ENCODE measurements at places on chromosomes 5 and 9.

DNA sequence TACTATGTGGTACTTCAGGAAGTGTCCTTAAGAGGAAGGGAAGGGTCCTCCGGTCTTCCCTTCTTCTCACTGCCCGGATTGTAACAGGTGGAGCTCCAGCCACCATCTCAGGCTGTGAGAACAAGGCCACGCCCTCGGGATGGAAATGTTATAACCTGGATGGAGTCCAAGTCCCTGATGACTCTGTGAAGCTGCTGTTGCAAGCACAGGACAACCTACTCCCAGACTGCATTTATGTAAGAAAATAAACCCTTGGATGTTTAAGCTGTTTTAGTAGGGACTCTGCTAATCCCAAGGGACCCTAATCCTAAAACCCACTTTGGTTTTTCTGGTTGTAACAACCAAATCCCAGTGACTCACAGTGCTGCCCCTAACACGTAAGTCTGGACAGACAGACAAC lies 221.6 kb downstream of the ACTL7B start:
- DNase-seq: no peak

DNA sequence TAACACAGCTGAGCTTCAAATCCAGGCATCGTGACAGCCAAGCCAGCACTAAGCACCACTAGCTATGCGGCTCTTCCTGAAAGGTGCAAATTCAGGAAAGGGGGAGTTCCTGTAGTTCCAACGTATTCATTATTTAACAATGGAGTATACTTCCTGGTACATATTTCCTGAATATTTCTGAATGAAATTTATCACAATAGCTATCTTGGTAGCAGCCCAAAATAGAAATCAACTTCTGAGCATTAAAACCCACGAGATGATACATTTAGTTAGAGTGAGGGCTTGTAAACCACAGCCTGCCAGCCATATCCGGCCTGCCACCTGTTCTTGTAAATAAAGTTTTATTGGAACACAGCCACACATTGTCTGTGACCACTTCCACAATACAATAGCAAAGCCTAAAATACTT lies 109.7 kb upstream of the RETREG1 start:
- no peak for DNase-seq

DNA sequence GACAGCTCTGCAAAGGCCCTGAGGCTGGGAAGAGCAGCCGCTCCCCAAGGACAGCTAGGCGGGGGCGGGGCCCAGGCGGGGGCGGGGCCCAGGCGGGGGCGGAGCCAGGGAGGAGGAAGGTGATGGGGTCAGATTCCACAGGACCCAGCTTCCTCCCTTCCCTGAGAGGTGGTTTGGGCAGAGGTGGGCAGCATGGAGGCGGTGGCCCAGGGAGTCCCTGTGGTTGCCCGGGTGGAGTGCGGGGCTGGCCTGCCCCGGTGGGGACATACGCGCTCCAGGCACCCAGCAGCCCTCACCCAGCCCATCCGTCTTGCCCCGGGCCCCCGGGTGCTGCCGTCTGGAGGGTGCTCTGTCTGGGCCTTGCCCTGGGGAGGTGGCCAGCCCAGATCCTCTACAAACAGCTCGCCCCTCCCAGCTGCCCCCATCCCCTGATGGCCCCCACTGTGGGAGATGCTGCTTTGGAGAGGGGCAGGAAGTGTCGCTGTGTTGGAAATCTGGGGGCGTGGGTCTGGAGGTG lies 11.0 kb upstream of the RNU6ATAC start:
- no peak for DNase-seq

DNA sequence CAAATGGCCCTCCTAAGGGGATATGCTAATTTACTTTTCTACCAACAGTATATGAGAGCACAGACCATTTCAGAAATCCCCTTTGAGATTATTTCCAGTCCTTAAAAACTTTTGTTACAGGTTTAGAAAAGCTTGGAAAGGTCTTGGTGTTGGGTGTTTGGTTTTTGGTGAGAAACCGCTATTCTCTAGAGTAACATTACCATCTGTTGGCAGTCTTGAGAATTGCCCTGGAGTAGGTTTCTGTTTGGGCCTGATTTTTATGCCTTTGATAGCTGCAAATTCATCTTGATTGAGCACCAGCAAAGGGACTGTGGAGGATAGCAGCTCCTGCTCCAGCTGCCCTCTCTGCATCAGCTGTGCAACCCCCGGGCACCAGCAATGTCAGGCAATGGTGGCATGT lies 8.0 kb downstream of the NUDT2 start:
- DNase-seq: no peak

- DNase-seq: no peak
These were observed 115.4 kb upstream of the SLC44A1 start for GRCh38 chr9:105128908-105129600.

GRCh38 chr5:107673039-107673367 lies 2.3 kb upstream of the EFNA5 start:
- DNase-seq: no peak

- no peak for DNase-seq
These were observed 288.5 kb downstream of the OSTF1 start for GRCh38 chr9:75376680-75377254.

GRCh38 chr9:89661956-89662717 lies 57.3 kb downstream of the GADD45G start:
- no peak for DNase-seq

DNA sequence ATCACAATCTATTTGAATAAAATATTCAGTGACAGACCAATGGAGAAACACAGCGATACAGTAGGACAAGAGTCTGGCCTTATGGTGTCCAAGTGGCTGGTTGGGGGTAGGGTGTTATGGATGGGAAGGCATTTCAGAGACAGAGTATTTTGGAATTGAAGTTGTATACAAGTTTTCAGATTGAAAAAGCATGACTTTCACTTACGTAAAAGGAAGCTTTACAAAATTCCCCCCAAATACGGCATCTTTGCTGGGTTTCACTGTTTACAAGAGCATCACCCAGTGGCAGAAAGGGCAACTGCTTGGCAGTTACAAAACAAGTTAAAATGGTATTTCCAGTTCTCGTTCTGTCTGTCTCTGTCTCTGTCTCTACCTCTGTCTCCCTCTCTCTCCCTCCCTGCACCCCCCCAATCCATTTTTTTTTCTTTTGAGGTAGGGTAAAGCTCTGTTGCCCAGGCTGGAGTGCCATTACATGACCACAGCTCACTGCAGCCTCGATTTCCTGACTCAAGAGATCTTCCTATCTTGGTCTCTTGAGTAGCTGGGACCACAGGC lies 86.2 kb downstream of the PTPN3 start:
- peak; percentile 17 for DNase-seq

DNA sequence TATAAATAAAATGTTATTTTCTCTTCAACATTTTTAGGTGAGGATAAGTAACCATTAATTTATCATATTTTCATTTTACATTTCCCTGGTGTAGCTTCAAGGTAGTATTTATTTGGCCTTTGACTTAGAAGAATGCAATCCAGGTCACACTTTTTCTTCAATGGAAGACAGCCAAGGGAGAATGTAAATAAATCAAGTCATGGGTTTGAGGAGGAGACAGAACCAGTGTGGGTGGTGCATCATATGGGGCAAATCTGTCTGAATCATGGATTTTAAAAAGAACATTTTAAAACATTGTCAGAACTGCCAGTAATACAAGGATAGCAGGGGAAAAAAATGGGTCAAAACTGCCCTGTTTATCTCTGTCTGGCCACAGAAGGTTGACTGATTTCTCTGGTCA lies 229.5 kb downstream of the FAM114A2 start:
- DNase-seq: no peak

DNA sequence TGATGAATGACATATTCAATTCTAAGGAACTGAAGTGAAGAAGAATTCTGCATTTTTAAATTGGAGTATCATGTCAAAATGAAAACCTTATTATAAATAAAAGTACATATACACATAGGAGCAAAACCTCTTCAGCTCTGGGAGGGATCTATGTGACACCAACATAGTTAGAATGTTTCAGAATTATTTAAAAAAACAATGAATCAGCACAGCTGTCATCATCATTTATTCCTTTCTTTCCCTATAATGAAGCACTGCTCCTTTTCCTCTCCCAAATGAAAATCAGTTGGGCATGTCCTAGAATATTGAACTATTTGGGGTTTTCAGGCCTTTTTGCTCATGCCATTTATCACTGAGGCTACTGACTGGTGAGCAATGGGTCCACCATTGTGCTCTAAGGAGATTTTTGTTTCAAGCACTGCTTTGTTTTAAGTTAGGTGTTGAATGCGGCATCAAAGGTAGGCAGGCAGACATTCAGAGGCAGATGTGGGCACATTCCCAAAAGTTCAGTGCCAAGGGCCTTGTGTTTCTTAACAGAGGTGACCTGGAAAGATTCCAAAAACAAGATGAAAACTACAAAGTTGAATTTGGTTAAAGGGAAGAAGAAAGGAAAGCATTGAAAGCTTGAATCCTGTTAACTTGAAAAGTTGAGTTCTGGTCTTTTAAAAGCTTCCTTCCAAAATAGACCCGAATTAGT lies 126.4 kb upstream of the ADAMTSL1 start:
- DNase-seq: no peak

DNA sequence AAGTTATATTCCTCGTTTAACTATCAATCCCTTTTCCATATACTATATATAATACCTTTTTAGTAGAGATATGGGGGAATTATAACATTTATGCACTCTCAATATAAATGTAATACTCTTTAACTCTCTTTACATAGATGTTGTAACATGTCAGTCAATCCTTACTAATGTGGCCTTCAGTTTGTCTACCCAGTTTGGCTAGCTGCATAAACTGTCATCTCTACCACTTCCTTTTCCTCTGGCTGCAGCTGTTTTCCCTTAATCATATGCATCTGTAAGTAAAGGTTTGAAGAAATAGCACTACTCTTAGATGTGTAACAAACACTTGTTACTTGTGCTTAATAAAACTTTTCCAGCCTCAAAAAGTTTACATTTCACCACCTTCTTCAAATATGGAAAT lies 13.4 kb downstream of the ABHD17B start:
- peak; percentile 3 for DNase-seq

- peak; percentile 11 for DNase-seq
These were observed 61.1 kb downstream of the DIAPH1 start for GRCh38 chr5:141557681-141558136.

DNA sequence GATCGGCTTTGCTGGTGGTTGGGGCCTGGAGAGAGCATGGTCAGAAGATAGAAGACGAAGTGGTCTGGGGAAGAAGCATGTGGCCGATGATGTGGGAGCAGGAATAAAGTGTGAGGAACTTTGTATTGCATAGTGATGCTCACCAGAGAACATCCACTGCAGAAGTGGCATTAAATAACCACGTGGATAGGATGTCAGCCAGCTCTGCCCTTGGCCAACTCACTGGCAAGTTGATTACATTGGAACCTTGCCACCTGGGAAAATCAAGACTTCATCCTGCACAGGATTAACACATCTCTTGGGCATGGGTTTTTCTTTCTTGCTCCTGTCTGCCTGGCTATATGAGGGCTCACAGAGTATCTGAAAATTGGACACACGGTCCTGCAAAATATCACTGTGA lies 217.4 kb downstream of the DMRT2 start:
- DNase-seq: no peak

DNA sequence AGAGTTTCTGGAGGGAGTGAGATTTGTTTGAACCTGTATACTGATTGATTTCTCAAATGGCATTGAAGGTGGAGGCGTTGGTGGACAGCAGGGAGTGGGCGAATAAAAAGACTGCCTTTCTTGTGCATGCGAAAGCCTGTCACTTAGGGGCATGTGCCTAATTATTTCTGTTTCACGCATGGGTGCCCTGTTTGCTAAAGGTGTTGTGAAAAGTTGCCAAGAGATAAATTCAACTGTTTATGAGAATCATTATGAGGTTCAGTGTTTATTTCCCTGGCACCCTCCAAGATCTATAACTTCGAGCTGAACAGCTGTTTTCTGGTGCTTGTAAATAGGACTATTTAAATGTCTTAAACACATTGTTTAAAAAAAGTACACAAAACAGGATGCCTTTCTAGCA lies 67.4 kb upstream of the DMRTA1 start:
- no peak for DNase-seq

DNA sequence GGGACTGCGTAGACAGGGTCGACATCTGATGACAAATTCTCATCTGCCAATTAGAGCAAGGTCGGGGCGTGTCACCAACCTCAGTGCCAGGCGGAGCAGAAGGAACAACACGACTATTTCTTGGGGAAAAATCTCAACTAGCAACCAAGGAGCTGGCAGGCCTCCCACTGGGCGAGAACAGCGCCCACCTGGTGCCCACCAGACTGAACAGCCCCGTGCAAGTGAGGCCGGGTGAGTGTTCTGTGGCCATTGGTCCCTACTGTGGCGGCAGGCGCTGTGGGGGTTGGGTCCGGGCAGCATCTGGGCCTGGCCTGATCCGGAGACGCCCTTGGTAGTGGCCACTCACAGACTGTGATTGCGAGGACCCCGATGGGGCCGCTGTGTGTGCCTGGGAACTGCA lies 11.5 kb downstream of the NOTCH1 start:
- no peak for DNase-seq

DNA sequence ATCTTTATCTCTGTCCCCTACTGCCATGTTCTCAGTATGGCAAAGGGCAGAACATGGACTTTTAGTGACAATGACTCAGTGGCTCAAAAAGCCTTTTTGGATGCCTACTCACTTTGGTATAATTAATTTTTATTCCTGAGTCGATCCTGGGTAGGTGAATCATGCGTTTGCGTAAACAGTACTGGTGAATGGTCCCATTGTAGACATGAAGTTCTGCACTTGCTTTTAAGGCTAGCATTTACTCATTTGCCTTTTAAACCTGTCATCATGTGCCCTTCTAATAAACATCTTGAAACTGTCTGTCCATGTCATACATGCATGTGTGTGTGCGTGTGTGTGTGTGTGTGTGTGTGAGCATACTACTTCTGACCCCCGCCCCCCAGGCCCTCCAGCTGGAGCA lies 223.0 kb downstream of the AUH start:
- DNase-seq: no peak

DNA sequence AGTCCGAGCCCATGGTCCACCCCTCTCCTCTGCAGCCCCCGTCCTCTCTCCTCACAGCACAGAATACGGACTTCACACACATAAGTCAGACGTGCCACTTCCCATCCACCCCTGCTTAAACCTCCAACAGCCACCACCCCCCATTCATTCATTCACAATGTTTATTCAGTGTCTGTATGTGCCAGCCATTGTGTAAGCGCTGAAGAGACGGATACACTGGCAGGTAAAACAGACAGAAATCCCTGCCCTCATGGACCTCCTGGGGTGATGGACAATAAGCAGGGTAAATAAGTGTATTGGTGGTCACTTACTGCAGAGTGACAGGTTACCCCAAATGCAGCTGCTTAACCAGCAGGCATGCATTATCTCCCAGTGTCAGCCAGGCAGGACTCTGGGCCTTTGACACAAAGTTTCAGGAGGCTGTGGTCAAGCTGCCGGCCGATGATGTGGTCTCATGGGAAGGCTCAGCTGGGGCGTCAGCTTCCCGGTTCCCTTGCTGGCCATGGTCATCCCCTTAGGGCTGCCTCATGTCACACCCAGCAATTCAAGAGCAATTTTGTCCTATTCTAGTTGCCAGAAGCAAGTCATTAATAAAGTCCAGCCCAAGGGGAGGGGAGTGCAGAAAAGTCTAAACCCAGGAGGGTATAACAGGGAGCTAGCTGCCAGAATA lies 1.8 kb upstream of the PAXX start:
- no peak for DNase-seq

GRCh38 chr5:144187699-144188294 lies 17.1 kb downstream of the KCTD16 start:
- DNase-seq: peak; percentile 18

All from SIG-M5 (cell line).